ENCODE measurements at places on chromosomes 6 and 20.
A peak's percentile ranks its signal among the peaks of the same experiment; 100 is the strongest.

DNA sequence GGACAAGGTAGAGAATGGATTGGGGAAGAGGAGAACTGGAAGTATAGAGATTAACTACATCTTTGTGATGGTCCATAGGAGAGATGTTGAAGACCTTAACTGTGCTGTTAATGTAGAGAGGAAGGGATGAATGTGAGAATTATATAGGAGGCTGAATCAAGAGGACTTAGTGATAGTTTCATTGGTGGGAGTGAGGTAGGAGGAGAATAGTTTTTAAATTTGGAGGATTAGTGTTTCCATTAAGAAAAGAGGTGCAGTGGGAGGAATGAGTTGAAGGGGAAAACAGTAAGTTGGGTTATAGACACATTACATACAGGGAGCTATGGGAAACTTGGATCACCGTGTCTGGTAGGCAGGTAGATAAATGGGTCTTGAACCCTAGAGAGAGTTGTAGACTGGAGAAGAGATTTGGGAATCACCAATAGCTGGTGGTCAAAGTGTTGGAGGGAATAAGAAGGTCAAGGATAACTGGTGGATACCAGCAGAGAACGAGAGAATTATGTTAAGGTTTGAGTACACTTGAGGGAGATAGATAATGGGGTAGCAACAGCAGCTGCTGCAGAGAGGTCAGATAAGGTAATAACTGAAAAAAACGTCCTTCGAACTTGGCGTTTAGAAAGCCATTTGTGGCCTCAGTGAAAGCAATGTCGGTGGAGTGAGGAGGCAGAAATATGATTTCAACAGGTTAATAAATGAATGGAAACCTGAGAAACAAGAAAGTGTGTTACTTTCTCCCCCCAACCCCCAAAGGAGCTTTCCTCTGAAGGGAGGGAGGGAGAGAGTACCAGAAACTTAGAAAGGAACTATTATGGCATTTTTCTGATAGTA, 3.1 kb downstream of the C6orf89 start:
- no peak for DNase-seq

- DNase-seq = peak; percentile 4
These were observed 237.5 kb downstream of the CD83 start for GRCh38 chr6:14354919-14355572.

GRCh38 chr20:39890697-39891096, 798.3 kb downstream of the MAFB start:
- no peak for DNase-seq

DNA sequence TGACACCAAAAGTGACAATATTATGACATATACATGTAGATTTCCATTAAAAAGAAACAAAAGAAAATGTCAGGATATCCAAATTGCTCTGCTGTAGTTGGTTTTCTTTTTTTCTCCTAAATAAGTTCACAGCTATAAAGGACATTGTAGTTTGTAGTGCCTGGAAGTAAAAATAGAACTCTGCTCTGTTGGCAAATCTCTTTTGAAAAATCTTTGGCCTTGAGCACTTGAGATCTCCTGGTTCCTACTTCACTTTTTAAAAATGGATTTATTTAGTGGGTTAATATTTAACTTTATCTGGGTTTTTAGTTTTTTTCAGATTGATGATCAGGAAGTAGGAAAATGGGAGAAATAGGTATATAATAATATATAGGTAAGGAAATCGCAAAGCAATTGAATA, 52.9 kb downstream of the AFDN start:
- no peak for DNase-seq

DNA sequence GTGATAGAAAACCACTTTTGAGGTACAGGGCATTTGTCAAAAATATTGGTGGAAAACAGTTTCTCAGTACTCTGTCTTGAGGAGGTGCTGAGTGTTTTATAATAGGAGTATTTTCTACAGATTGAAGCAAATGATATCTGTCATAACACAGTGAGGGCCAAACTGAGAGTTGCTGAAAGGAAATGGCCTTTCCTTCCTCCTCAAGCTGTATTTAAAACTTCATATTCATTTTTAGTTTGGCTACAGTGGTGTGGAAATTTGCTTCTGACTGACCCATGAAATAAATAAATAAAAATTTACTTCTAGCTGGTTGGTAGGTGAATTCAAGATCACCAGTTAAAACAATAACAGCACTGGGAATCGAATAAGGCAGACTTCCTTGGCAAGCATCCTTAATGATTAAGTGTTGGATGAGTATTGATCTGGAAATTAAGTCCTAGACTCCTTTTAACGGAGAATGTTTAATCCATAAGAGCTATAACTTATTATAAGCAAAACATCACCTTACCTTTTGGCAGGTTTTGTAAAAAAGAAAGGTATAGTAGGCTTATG, 828.6 kb upstream of the CITED2 start:
- DNase-seq = no peak

All from stimulated activated CD4-positive, alpha-beta T cell treated with anti-CD3 and anti-CD28 coated beads, TNF-alpha, amount 100 ng/mL, for 4 hours (primary cell).